ENCODE measurements at places on chromosomes 5 and 9.

GRCh38 chr9:78074385-78075291 lies 43.0 kb upstream of the GNAQ start:
- DNase-seq: no peak

DNA sequence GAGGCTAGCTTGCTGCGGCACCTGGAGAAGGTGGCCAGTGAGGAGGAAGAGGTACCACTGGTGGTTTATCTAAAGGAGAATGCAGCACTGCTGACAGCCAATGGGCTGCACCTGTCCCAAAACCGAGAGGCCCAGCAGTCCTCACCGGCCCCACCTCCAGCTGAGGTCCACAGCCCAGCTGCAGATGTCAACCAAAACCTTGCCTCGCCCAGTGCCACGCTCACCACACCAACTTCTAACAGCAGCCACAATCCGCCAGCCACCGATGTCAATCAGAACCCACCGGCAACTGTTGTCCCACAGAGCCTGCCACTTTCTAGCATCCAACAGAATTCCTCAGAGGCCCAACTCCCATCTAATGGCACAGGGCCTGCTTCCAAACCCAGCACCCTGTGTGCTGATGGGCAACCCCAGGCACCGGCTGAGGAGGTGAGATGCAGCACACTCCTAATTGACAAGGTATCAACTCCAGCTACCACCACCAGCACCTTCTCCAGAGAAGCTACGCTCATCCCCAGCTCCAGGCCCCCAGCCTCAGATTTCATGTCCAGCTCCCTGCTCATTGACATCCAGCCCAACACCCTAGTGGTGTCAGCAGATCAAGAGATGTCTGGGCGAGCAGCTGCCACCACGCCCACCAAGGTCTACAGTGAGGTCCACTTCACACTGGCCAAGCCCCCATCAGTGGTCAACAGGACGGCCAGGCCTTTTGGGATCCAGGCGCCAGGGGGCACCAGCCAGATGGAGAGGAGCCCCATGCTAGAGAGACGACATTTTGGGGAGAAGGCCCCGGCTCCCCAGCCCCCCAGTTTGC lies 8.0 kb downstream of the SYNPO start:
- DNase-seq: no peak

DNA sequence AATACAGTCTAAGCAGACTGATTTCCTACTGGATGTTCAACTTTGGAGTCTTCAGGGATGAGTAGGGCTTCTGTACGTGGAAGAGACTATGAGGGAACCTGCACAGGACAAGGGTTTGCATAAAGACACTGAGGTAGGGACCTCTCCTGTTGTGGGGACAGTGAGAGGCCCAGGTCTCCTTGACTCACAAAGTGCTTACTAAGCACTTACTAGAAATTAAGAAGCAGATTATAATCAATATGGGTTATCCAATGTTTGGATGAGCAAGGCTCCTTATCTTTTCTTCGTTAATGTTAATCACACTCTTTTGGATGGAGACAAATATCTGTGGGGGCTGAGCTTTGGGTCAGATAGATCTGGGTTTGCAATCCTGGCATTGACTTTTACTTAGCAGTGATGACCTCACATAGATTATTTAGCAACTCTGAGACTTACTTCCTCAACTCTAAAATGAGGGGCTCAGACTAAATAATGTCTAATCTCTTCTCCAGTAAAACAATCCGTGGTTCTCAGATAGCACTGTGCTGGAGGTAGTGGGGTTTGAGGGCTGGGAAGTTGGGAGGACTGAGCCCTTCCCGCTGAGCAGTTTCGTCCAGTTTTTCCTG lies 45.9 kb downstream of the PDCD1LG2 start:
- no peak for DNase-seq

DNA sequence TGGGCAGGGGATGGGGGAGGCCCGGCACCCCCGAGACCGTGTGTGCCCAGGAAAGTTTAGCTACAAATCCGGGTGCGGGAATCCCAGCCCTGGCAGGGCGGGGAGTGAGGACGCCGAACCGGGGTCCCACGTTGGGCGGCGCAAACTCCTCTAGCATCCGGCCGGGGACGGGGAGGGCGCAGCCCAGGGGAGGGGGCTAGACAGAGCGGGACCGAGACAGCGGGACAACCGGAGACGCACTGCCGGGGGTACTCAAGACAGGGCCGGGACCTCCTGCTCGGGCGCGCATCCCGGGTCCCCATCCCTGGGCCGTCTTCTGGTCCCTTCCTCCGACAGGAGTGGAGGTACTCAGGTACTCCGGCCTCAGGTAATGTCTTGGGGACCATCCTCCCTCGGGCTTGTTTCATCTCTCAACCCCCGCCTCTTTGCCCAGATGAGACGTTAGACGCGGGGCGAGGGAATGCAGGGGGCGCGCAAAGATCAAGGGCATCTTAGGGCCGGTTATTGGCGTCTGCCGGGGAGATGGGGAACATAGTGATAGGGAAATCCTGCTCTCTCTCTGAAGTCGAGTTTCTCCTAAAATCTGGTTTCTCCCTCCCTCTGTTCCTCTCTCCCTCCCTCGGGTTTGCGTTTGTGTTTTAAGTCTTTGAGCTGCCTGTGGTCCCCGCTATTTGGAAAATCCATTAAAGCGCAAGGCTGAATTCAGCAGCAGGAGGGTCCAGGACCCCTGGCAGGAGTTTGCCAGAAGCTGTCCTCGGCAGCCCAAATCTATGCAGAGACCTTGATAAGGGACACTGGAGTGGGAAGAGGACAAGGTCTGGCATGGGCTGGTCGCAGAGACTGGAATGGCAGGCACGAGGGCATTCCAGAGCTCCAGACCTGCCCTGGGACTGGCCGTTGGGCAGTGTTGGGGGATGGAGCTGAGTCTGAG lies 815 bp downstream of the PDZD2 start:
- no peak for DNase-seq

DNA sequence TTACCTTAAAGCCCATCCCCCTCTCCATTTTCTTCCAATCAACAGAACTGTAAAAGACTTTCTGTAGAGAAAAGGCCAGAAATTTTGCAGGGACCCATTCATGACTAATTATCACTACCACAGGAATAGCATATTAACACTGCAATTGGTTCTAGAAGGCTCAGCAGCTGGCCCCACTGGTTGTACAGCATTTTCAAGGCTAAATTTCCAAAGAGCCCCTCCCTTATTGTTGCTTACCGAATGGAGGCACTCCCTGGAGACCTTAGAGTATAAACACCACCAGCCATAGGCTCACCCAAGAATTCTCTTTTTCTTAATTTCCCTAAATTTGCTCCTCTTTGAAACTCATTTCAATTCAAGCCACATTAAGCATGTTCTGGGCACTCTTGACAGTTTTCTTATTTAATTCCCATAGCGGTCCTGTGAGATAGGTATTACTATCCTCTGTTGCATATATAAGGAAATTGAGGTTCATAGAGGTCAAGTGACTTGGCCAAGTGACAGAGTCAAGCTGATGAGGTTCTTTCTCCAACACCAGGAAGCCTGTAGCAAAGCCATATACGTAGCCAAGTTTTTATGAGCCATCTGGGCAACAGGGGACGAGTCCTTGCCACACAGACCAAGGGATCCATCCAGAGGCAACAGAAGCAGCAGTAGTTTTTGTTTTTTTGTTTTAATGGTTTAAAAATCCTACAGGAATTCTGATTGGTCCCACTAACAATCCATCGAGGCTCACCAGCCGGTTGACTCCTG lies 83.9 kb upstream of the NR5A1 start:
- DNase-seq: peak; percentile 27

DNA sequence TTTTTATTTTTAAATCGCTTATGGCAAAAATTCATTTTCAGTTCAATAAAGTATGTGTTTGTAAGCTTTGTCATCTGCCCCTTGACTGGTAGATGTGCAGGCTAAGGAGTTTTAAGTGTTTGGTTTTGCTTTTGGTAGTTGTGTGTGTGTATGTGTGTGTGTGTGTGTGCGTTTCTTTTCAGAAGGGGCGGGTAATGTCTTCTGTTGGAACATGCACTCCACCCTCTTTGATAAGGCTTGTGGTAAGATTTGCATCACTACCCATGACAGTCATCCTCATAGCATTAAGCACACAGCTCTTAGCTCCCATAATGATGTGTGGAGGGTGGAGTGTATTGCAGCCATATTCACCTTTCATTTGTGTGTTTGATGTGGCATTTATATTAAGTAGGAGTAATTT lies 92.1 kb upstream of the FSD1L start:
- no peak for DNase-seq

- no peak for DNase-seq
These were observed 11.3 kb upstream of the SLC2A6 start for GRCh38 chr9:133490201-133490681.

GRCh38 chr5:75716715-75717081 lies 539 bp downstream of the POC5 start:
- no peak for DNase-seq

DNA sequence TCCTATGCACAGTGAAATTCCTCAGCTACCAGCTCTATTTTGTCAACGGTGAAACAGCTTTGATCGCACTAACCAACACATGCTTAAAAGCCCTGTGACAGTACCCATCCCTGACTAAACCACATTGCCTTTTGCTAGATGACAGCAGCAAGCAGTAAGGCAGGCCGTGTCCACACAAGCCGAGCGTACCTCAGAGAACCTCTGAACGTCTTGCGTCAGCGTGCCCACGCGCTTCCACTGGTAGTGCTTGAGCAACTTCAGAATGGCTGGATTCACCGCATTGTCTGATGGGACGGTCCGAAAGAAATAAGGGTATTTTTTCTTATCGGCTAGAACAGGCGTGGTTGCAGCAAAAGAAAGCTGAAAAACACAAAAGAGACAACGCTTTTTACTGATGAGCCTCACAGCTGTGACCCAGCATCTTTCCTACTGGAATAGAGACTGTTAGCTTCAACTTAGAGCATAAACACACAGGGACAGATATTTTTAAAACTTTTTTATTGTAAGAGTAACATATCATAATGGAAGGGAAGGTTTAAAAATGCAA lies 167.0 kb downstream of the GABBR2 start:
- DNase-seq: no peak

- no peak for DNase-seq
These were observed 161.2 kb upstream of the PITX1 start for GRCh38 chr5:135195270-135195608.

GRCh38 chr5:106940986-106941385 lies 729.8 kb downstream of the EFNA5 start:
- no peak for DNase-seq

- DNase-seq: no peak
These were observed 233.6 kb upstream of the SLC24A2 start for GRCh38 chr9:20022410-20022809.

DNA sequence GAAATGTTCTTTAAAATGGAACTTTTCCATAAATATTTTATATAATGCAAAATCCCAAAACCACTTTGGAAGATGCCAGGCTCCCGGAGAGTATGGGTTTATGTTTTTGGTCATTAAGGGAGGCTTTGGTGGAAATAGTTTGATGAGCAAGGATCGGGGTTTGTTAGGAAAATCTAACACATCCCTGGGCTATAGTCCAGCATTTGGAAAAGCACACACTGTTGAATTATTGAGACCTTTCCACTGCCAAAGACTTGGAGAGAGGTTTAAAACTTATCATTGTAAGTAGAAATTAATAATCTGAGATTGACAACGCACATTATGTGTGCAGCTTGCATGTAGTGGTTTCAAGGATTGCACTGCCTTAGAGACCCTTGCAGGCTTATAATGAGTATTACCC lies 156.3 kb downstream of the PARP8 start:
- no peak for DNase-seq

DNA sequence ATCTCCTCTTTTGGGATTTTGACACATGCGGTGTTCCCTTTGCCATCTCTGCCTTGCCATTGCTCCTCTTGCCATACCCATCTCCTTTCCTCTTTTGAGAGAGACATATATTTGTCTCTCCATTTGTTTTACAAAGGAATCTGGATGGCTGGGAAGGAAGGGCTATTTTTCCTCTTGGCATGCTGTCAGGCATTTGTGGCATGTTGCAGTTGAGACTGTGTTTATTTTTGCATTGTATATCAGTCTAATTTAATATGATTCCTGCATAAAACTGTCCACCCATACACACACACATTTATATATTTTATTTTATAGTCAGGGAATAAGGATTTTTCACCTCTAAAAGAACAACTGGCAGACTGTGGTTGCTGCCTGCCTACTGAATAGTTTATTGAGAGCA lies 1105.8 kb upstream of the SEMA6A start:
- no peak for DNase-seq

All from NCI-H1694 (cell line).